ENCODE measurements at places on chromosomes 5 and 9. TPM values are rescaled to one million over a fixed set of nuclear protein-coding genes. Genes with fewer than 3 reads are reported as not detected.
A peak's percentile ranks its signal among the peaks of the same experiment; 100 is the strongest.

GRCh38 chr9:133526721-133527321 lies 2.1 kb upstream of the MYMK start:
- no peaks in the 10 kb centered on the region for H3K27me3 ChIP-seq
- no peak overlapping the region for H3K4me3 ChIP-seq
- H3K27ac ChIP-seq = no peak overlapping the region
- no peak for DNase-seq
- H3K36me3 ChIP-seq = no peaks in the 10 kb centered on the region

DNA sequence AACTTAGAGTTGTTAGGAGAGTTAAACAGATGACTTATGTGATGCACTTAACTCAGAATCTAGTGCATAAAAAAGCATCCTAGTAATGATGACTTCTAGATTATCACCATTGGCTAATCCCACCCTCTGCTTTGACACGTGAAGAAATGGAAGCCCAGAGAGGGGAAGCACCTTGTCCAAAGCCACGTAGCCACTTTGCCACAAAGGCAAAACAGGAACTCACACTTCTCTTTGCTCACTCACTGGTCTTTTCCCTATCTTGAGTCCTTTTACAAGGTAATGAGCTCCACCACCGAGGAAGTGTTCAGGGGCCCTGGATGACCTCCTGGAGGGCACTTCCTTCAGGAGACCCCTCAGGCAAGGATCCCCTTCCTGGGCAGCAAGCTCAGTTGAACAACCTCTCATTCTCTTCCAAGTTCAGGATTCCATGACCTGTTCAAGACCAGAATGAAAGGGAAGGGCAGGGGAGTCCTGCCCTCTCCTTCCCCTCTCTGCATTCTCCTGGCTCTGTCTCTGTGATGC lies 89.7 kb downstream of the HRH2 start:
- no peaks in the 10 kb centered on the region for H3K36me3 ChIP-seq
- H3K4me1 ChIP-seq = no peaks in the 10 kb centered on the region
- no peak overlapping the region for H3K27ac ChIP-seq
- peaks cover 28% of the 10 kb centered on the region for H3K27me3 ChIP-seq
- DNase-seq = no peak

- no peak for DNase-seq
- no peaks in the 10 kb centered on the region for H3K36me3 ChIP-seq
- H3K27me3 ChIP-seq = no peaks in the 10 kb centered on the region
- H3K27ac ChIP-seq = no peak overlapping the region
- H3K4me3 ChIP-seq = no peak overlapping the region
- no peaks in the 10 kb centered on the region for H3K4me1 ChIP-seq
Measured at GRCh38 chr5:156009583-156009982, 317.4 kb upstream of the SGCD start.

DNA sequence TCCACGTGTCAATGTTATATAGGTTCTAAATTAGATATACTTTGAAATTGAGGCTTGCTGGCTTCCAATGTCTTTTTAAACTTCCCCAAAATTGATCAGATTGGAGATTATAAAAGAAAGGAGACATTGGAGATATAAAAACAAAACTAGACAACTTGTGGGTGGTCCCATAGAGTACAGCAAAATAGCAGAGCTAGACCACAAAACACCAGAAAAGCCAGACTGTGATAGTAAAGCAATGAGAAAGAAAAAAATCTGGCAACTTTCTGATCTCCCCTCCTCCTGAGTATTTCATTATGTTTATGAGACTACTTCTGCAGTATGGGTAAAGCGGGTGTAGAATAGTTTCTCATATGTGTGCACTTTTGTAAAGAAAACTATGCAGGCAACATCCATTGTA lies 713.8 kb upstream of the MEF2C start:
- H3K4me3 ChIP-seq = no peak overlapping the region
- no peak overlapping the region for H3K27ac ChIP-seq
- DNase-seq = no peak
- no peaks in the 10 kb centered on the region for H3K36me3 ChIP-seq
- H3K4me1 ChIP-seq = no peaks in the 10 kb centered on the region
- no peaks in the 10 kb centered on the region for H3K27me3 ChIP-seq

GRCh38 chr9:120876842-120877240 lies at the start of gene PHF19:
PHF19 (minus strand) TSS chr9:120877188; CDS start chr9:120874741, 2,447 bp downstream.
- DNase-seq = peak; percentile 59
- peak within 1 kb of the TSS; percentile 90 for H3K4me3 ChIP-seq
- no peaks in the 10 kb centered on the region for H3K27me3 ChIP-seq
- peaks cover 82% of the 10 kb centered on the region for H3K4me1 ChIP-seq
- peak within 1 kb of the TSS; percentile 98 for H3K27ac ChIP-seq

DNA sequence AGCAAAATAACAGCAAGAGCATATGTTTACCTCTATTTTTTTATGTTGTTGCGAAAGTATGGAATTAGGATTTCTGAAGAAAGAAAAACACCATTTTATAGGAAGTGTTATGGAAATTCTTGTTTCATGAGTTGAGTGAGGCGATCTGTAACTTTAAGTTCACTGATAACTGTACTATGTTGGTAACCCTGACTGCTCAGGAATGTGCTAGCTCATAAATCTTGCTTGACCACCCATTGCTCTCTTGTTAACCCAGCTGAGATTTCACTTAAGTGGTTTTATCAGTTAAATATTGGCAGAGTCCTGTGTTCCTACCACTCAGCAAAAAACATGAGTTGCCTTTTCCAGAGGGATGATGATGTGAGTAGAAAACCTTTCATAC lies 91.1 kb upstream of the STARD4 start:
- no peak for DNase-seq
- H3K4me3 ChIP-seq = no peak overlapping the region
- no peaks in the 10 kb centered on the region for H3K36me3 ChIP-seq
- H3K4me1 ChIP-seq = no peaks in the 10 kb centered on the region

DNA sequence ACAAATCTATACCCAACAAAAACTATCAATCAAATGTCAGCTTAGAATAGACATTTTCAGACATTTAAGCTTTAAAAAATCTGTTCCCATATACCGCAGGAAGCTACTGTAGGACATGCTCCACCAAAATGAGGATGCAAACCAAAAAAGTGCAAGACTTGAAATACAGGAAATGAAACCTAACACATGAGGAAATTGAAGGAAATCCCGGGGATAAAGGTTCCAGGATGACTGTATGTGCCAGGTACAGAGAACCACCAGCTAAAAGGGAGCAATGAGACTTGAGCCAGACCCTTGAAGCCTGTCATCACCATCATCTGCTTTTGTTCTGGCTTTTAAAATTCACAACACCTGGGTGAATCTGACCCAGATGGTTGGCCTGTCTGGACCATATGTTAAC lies 21.4 kb downstream of the DIAPH1 start:
- H3K27me3 ChIP-seq = no peaks in the 10 kb centered on the region
- DNase-seq = no peak

Gene KLHL3
- 27.1 TPM for total RNA-seq
